OCI-LY7 (cell line): ENCODE measurements at places on chromosomes 2 and 18. TPM values are rescaled to one million over a fixed set of nuclear protein-coding genes. Genes with fewer than 3 reads are reported as not detected.

GRCh38 chr2:47737-48136, 1.4 kb upstream of the FAM110C start:
- no peak for DNase-seq

DNA sequence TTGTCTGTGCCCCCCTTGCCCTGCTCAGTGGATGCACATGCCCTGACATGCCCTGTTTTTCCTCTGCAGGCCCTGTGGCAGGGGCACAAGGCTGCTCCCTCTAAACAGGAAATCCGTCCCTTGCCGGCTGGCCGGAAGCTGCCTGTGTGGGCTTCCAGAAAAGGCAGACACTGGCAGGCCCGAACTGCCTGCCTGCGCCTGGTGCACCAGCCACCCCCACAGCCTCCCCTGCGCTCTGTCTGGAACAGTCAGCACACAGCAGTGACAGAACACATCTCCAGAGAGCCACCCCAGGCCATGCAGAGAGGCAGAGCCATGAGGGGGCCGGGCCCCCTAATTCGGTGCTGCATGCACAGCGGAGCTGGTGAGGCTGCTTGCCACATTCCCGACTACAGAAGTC, 33.5 kb downstream of the LOXHD1 start:
- no peak for DNase-seq

DNA sequence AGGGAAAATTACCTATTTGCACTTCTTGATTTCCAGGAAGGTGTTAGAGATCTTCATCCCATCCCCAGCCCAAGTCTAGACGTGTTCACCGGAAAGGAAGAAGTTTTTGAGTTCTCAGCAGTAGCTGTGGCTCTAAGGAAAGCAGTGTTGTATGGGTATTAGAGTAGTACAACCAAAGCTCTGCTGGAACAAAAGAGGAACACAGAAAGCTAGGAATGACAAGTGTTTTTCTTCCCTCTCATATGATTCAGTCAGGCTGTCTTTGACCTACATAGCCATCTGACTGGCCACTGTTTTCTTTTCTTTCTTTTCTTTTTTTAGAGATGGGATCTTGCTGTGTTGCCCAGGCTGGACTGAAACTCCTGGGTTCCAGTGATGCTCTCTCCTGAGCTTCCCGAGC, 82.7 kb upstream of the SLC39A10 start:
- no peak for DNase-seq

The FAHD2A gene
- total RNA-seq, result 50.9 and 53.0 TPM in 2 replicates

DNA sequence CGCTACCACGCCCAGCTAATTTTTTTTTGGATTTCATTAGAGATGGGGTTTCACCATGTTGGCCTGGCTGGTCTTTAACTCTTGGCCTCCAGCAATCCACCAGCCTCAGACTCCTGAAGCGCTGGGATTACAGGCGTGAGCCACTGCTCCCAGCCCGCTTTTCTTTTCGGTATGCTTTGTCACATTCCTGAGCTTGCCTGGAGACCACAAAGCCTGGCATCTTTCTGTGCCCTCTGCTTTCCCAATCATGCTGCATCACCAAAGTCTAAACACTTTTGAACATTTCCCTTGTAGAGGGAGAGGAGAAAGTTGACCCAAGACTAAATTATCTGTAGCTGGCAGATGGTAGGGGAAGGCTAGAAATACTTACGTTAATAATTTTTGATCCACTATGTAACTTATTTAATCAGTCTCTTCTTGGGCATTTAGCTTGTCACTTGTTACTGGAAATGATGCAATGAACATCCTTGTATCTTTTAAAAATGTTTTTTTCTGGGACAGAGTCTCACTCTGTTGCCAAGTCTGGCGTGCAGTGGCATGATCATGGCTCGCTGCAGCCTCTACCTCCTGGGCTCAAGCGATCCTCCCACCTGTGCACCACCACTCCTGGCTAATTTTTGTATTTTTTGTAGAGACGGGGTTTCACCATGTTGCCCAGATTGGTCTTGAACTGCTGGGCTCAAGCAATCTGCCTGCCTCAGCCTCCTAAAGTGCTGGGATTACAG, 2.7 kb upstream of the NPC1 start:
- DNase-seq, result no peak

GRCh38 chr18:79336556-79337142, 59.1 kb upstream of the NFATC1 start:
- DNase-seq, result no peak
